GM13976 (cell line): ENCODE measurements at places on chromosomes 5 and 9.

DNA sequence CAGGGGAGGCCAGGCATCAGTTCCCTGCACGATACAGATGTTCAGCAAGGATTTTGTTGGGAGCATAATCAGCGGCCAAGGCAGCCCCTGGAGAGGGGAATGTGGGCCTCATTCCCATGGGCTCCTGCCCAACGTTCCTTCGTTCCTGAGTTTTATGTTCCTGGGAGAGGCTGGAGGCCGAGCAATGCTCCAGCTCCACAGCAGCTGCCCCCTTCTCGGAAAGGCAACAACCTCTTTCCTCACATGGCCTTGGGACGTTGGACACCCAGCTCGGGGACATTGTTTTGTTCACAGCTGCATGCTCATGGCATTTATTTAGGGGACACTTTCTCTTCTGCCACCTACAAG lies 63.8 kb upstream of the COL15A1 start:
- DNase-seq: no peak

GRCh38 chr9:121529237-121529987 lies 29.8 kb upstream of the GGTA1 start:
- peak; percentile 9 for DNase-seq

GRCh38 chr9:70049672-70050271 lies 6.1 kb downstream of the MAMDC2 start:
- DNase-seq: no peak

DNA sequence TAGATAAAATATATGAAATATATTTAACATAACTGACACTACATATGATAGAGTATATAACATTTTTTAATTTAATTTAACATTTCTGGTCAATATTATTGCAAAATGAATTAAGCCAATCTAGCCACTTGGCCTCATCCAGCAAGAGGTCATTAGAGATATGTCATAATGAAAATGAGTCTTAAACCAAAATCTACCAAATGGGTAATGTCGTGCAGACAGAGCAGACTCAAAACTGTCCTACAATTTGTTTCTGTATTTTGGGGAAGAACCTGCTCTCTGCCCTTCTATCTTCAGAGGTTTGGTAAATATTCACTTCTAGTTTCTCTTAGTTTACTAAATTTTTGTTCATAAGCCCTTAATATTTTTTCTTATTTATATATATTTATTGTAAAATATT lies 61.4 kb downstream of the ARHGEF28 start:
- DNase-seq: peak; percentile 47

DNA sequence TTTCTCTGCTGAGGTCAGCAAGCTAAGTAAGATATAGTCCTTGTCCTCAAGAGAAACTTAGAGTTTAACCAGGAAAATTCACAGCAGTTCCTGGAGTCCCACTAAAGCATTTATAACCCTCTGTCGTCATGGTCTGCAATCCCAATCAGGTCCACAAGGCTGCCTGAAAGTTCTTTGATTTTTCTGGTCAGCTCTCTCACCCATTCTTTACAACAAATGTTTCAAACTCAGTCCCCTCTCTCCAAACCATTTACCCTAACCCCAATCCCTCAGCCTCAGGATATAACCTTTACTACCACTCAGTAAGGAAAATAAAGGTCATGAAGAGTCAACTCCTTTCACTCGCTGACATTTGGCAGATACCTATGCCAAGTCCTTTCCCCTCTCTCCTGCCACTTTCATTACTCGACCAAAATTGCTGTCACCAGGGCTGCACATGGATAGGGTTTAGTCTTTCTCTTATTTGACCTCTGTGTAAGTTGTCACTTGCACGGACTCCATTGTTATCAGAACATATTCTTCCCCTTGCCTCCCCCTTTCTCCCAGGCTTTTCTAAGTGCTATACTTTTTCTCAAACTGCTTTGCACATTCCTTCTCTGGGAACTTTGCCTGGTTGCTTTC lies 936.6 kb downstream of the NR2F1-AS1 start:
- no peak for DNase-seq

DNA sequence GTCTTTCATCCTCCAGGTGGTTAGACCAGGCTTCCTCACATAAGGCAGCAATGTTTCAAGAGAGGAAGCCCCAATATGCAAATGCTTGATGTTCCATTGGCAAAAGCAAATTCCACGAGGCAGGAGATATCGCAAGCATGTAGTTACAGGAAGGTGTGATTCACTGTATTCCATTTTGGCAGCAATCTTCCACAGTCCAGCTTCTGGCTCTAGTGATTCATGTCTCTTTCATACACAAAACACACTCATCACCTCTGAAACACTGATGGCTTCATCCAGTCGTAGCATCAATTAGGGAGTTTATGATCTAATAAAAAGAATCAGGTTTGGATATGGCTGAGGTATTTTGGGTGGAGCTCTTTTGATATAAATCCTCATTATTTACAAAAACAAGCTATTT lies 552.2 kb upstream of the RIOK2 start:
- DNase-seq: no peak

- peak; percentile 76 for DNase-seq
Measured at GRCh38 chr5:36744773-36745589, 131.6 kb upstream of the NIPBL start.

DNA sequence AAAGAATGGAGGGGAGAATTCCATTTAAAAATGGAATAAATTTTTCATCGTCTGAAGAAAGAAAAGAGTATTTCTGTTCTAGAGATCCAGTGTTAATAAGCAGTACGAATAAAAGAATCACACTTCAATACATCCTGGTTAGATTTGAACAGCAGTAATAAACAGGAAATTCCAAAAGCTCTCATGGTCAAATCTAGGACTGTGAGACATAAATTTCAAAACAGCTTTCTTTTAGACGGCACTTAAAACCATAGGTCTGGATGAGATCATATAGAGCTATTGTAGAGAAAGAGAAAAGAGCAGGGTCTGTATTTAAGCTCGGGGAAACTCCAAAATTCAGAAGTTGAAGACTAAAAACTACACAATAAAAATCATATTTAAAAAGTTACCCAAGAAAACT lies 1006.9 kb upstream of the CTNND2 start:
- no peak for DNase-seq

DNA sequence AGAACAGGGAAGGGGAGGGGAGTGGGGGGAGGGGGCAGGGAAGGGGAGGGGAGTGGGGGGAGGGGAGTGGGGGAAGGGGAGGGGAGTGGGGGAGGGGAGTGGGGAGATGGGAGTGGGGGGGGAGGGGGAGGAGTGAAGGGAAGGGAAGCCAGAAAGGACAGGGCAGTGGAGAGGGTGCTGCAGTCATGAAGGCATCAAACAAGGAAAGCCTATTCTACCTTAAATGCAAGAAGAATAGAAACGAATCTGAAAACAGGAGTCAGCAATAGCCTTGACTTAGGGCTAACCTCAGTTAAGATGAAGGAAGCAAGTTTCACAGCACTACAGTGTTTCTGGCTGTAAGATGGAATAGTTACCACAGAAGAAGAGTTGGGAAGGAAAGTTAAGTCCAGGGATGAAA lies 59.5 kb downstream of the CAMSAP1 start:
- no peak for DNase-seq

DNA sequence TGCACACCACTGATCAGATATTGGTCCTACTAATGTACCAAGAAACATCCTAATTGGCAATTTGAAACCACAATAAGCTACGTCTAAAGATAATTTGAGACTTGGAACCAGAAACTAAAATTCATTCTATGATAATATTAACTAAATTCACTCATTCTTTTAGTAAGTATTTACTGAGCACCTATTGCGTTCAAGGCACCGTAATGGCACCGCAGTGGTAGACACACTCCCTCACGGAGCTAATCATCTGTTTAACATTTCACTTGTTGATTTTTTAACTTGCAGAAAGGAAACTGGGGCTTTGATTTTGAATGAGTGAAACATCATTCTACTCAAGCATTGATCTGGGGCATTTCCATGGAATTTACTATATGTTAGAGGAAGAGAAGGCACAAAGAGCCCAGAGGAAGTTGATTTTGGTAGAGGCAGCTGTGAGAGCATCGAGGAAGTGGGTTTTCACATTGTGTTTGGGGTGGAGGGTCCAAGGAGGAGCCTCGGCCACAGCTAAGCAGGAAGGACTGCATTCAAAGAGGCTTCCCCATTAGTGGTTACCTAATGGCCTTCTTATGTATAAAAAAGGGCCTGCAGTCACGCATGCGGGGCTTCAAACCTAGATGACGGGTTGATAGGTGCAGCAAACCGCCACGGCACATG lies 7.1 kb downstream of the RAPGEF1 start:
- peak; percentile 67 for DNase-seq

DNA sequence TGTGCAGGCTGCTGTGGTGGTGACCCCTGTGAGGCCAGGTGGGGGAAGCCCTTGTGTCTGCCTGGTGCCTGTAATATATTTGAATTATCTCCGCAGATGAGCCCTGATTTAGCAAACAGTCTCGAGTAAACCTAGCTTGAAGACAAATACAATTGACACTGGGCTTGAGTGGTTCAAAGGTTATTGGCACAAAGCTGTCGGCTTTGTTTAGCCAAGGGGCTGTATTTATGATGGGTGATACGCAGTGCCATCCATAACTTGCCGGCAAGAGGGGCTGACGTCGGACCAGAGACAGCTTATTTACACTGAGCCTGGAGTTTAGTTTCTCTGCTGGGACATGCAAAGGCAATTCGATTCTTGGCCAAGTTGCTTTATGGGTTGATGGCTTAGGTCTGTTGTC lies 20.0 kb upstream of the PITX1 start:
- no peak for DNase-seq

- no peak for DNase-seq
Measured at GRCh38 chr9:104948277-104948676, 20.3 kb upstream of the ABCA1 start.

DNA sequence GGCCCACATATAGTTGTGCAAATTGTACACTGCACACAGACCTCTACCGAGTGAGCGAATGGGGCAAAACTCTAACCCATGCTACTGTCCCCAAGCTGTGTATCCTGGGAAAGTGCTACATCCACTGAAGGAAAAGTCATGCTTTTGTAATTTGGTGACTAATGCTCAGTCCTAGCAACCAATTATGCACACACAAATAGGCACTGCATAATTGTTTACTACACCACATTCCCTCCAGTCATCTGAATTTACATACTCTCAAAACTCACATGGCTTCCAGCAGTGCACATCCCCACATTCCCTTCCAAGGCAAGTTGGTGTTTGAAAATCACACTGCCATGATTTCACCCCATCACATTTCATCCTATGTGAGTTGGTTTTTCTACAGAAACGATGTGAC lies 125.9 kb upstream of the OSMR start:
- no peak for DNase-seq
